ENCODE measurements at places on chromosomes 4 and X. TPM values are rescaled to one million over a fixed set of nuclear protein-coding genes. Genes with fewer than 3 reads are reported as not detected.

DNA sequence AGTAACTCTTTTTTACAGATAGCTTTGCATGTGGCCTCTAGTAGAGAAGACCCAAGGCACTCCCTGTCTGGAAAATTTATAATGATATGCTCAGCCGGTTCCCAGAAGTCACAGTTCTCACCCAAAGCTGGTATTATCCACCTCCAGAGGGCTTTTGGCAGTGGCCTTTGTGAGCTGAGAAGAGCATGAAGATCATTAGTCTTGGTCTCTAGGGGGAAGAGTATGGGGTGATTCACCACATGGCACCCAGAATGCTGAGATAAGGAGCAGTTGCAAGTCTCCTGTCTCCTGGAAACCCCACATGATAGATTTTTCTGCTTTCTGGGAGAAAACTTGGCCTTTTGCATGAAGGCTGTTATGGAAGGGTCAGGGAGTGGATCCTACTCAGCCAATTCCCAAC lies 75.4 kb upstream of the PRPS1 start:
- DNase-seq = no peak

DCLK2 gene
- 79.1 TPM for total RNA-seq

STPG2 gene
- 2.7 TPM for total RNA-seq

MGAT4D gene
- not detected for total RNA-seq

- DNase-seq = no peak
These were observed 58.7 kb downstream of the UGT2B10 start for GRCh38 chr4:68874507-68874906.

DNA sequence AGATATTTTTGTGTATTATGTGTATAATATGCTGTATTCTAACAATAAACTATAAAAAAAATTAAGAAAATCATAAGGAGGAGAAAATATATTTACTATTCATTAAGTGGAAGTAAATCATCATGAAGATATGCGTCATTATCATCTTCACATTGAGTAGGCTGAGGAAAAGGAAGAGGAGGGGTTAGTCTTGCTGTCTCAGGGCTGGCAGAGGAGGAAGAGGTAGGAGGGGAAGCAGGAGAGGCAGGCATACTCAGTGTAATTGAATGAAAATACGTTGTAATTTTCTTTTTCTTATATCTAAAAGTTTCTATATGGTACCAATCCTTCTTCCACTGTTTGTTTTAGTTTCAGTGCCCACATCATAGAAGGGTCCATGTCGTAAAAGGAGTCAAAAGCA lies 9.8 kb upstream of the TMEM185A start:
- DNase-seq = no peak

DNA sequence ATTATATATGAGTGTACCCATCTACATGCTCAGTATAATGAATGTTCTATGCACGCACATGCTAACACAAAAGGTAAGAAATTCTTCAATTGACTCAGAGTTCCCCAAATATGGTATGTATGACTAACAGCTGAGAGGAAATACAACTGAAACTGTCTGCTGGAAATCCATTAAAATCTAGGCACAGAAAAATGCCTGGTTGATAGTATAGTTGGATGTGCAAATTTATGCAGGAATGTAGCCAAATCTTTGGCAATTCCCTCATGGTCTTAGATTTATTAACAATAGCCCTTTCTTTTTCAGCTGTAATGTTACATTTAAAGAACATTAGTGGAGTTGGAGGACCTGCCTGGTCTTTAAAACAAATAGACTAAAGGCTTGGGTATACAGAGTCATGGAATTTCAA lies 5.5 kb downstream of the CAMK2D start:
- DNase-seq = no peak

- no peak for DNase-seq
These were observed 7.4 kb upstream of the WDFY3 start for GRCh38 chr4:84973856-84974255.

GRCh38 chr4:81625422-81626417 lies 154.0 kb upstream of the RASGEF1B start:
- DNase-seq = no peak

XAGE2 gene
- total RNA-seq = not detected

RNF175 gene
- 26.5 TPM for total RNA-seq

DNA sequence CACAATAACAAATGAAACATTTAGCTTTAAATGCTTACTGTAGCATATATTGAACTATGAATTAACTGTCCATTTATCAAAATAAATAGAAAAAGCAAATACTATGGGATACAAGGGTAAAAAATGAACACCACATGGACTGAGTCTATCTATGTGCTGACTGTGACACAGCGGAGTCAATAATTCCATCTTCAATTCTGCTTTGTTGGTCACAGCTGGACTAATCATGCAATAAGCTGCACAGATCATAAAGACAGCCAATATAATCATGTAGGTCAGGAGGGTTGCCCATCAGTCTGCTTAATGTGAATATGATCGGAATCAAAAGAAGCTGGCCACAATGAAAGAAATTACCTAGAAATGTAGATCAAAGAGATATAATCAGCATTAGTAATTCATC lies 95.7 kb upstream of the FAM47A start:
- no peak for DNase-seq

DNA sequence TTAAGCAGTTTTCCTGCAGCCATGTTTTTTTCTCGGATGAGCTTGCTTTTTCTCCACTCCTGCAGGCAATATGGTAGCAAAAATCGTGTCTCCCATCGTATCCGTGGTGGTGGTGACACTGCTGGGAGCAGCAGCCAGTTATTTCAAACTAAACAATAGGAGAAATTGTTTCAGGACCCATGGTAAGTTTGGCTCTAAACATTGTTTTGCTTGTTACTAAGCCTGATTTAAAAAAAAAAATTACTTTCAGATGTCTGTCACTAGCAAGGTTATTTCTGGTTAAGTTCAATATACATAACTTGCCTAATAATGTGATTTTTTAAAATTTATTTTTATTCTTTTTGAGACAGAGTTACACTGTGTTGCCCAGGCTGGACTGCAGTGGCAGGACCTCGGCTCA lies 17.5 kb upstream of the GYG2 start:
- no peak for DNase-seq

CSAG2 gene
- total RNA-seq = not detected

FGFBP2 gene
- 0.79 TPM for total RNA-seq

DNA sequence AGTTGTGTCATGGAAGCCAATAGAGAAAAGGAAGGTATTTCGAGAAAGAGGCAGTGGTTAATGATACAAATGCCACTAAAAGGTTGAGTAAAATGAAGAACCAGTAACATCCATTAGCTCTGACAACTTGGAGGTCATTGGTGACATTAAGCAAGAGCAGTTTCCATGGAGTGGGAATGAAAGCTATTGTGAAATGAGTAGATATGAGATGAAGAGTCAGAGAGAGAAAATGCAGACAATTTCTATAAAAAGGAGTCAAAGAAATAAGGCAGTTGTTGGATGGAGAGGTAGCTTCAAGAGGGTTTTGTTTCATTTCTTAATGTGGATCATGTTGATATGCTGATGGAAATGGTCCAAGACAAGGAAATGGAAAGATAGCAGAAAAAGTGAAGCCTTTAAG lies 9.6 kb upstream of the AMTN start:
- no peak for DNase-seq

DNA sequence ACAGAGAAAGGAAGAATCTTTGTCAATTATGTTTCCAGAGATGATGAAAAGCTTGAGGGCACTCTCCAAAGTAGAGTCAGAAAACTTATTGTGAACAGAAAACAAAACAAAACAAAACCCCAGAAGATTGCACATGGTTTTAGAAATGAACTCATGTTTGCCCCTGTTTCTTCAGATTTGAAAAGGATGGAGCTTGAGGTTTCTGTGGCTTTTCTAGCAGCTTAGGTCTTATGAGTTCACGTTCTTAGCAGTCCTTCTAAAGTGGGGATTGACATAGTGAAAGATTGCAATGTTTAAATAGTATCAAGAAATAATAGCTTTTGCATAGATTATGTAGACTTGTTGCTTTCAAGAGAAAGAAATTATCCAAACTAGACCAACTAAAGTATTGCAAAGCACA lies 421.8 kb downstream of the GBA3 start:
- no peak for DNase-seq

DNA sequence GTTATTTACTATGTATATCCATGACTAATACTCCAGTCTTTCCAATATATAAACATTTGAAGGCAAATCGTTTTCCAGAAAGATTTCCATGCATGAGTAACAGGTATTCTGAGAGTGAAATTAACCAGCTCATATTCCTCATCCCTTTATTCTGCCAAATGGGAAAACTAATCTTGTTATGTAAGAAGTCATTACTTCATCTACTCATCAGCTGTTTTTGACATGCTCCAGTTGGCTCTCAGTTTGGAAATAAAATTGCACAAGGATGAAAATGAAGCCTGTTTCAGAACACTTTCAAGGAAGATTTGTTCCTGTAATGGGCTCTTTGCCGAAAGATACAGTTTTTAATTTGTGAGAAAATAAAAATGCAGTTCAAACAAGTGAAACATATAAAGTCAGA lies 121.9 kb downstream of the KCTD8 start:
- no peak for DNase-seq

DNA sequence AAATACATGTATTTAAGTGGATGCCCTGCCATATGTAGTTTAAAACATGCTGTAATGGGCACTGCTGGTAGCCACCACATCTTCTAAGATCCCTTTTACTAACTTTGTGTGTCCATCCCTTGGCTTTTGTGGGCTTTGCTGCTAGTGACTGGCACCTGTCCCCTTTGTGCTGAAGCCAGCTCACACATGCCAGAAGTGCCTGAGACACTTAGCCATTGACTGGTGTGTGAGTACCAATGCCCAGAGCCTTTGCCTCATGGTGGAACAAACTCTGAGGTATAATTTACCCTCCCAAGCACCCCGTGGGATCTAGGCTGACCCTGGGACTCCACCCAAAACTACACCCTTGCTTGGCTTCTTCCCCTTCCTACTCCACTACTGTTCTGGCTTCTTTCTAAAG lies 33.0 kb downstream of the ARHGAP6 start:
- DNase-seq = no peak

WDR45 gene
- total RNA-seq = 24.5 TPM

DNA sequence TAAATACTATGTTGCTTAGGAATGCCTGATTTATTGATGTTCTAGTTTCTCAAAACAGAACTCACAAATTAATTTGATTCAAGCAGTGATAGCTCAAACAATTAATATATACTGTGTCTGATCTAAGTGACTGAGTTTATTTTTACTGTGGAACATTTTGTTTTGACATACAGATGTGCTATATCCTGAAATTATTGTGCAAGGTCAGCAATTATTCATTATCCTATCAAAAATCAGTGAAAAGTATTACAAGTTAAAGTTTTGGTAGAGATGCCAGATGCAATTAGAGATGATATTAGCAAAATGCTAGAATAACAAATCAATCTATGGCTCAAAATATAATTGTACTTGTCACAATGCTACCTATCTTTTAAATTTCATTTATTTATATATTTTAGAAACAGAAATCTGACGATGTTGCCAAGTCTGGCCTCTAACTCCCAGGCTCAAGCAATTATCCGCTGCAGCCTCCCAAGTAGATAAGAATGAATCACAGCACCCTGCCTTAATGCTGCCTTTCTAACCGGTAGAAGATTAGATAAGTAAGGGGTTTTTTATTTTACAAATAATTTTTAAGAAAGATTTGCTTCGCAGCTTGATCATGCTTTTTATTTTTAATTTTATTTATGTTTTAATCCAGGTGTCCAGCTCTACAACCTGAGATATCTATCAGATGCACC lies 825.5 kb upstream of the NDST4 start:
- no peak for DNase-seq

DNA sequence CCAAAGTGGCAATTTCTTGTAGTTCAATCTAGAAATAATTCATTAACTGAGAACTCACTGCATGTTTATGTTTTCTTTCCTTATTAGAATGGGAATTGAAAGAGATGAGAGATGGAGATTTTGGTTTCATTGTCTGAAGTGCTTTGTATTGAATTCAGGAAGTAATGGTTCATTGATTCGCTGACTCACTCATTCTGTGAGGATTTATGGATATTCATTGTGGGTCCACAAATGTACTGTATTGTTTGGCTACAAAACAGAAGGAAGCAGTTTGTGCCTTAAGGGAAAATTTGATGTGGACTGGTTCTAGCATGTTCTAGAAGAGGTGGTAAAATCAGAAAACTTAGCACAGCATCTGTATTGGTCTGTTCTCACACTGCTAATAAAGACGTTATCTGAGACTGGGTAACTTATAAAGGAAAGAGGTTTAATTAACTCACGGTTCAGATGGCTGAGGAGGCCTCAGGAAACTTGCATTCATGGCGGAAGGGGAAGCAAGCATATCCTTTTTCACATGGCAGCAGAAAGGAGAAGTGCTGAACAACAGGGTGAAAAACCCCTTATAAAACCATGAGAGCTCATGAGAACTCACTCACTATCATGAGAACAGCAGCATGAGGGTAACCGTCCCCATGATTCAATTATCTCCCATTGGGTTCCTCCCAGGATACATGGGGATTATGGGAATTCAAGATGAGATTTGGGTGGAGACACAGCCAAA lies 132.3 kb upstream of the VCX3A start:
- DNase-seq = no peak

NDNF gene
- total RNA-seq = 60.1 TPM

DNA sequence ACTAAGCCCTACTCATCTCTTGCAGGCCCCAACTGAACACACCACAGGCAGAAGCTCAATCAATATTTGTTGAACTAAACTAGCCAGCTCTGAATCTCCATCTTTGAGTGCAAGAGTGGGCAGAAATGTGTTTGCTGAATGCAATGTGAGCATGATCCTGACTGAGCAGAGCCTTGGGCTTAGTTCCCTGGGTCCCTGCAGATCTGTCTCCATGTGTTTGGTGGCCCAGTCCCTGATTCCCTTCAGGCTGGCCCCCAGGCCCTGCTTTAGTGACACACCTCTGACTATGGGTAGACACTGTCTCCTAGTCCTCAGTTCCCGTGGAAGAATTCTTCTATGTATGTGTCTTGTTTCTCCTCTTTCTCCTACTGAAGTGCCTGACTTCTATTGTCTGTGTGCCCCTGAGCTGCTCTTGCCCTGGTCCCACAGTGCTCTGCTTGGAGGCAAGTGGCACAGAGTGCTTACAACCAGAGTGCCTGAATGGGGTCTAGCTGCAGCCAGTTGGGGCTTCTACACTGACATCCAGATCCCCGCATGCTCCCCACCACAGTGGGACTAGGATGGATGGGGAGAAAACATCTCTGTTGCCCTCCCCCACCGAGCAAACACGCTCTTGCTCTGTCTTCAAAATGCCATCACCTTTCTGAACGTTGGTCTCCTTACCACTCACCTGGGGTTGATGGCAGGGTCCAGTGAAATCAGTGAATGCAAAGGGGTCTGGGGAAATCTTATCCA lies 9.3 kb downstream of the PJA1 start:
- DNase-seq = no peak

DNA sequence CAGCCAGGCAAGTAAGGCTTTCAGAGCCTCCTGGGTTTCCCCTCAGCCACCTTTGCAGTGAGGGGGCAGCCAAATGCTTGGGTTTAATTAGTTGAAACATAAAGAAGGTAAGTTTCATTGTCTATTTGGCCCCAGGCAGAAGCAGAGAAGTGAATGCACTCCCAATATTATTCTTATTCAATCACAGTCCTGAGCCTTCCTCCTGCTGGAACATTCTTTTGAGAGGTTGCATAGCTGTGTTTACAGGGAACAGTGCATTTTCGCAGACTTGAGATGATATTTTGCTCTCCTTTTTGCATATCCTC lies 13.9 kb downstream of the SLC2A9 start:
- no peak for DNase-seq

GRCh38 chrX:739611-740010 lies 109.0 kb downstream of the SHOX start:
- DNase-seq = no peak

All from spinal cord (tissue), 10 donors.